ENCODE measurements at places on chromosomes 6 and 20.

DNA sequence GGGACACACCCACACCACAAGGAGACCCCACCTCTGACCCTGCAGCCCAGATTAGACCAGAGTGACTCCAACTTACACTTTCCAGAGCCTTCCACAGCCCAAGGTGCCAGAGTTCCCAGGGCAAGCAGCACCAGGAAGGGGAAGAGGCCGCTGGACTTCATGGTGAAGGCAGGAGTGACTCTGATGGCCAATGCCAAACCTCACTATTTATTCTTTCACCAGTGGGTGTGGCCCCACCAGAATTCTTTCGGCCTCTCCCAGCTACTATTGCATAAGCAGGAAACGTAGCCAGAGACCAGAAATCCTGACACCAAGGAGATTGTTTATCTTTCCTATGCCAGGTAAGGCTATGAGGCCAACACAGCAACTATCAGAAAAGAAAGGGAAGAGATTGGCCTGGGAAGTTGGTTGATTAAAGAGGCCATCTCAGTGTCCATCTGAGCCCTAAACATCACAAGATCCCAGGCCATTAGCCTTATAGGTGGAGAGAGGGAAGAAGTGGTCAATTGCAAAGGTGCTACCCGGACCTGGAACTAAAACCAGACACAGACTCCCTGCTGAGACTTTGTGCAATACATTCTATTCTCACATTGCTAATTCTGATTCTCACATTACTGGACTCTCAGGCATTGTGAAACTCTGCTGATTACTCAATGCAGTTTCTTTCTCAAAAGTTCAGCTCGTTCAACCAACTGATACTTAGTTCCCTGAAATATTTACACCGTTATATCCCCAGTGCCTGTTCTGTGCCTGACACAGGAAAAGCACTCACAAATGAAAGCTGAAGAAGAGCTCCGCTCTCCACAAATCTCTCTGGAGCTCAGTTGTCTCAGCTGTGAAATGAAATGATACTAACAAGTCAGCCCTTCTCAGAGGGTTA lies at the start of gene SLPI:
Gene SLPI, minus strand, starts transcription at position 182 of the 880 bp plus-strand sequence. Its CDS starts 21 bp downstream, at position 161.
- DNase-seq, result no peak

- no peak for DNase-seq
Measured at GRCh38 chr6:108728826-108729225, 119.4 kb upstream of the ARMC2 start.

GRCh38 chr6:40956936-40957335 lies 82.1 kb downstream of the UNC5CL start:
- DNase-seq, result no peak

- no peak for DNase-seq
Measured at GRCh38 chr6:165220045-165220444, 89.4 kb downstream of the C6orf118 start.

DNA sequence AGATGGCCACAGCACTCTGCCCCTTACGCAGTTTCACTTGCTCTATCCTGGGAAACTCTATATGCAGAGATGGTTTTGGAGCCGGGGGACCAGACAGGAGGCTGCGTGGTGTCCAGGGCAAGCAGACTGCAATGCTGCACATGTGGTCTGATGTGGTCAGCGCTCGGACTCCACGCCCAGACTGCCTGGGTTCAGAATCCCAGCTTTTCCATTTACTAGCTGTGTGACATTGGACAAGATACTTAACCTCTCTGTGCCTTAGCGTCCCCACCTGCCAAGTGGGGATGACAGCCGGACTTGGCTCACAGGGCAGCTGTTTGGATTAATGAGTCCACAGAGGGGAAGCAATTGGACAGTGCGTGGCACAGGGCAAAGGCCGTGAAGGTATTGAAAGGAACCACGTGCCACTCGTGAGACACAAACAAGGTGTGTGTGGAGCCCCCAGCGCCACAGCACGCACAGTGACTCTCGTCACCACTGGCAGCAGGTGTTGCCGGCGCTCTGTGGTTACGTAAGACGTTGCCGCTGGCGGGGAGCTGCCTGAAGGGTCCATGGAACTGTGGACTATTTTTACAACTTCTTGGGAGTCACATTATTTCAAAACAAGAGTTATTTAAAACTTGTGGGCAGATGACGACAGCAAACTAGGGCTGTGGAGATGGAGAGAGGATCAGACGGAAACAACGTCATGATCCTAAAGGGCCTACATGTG lies 201.4 kb downstream of the PREX1 start:
- DNase-seq, result no peak

DNA sequence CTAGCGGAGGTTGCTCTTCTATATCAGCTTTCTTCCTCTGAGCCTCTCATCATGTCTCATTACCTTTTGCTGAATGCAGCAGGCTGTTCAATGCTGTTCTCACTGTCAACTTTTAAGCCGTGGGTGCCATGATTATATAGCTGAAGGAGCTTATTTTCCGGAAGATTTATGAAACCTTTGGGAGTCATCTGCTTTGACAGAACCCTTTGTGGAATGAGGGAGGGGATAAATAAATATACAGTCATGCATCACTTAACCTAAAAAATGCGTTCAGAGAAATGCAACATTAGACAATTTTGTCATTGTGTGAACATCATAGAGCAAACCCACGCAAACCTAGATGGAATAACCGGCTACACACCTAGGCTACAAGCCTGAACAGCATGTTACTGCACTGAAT lies 102.2 kb upstream of the AKAP12 start:
- no peak for DNase-seq

GRCh38 chr6:89034586-89035251 lies 45.8 kb upstream of the PNRC1 start:
- no peak for DNase-seq

- DNase-seq, result peak; percentile 63
Measured at GRCh38 chr20:1005452-1006027, 3.4 kb upstream of the RSPO4 start.

DNA sequence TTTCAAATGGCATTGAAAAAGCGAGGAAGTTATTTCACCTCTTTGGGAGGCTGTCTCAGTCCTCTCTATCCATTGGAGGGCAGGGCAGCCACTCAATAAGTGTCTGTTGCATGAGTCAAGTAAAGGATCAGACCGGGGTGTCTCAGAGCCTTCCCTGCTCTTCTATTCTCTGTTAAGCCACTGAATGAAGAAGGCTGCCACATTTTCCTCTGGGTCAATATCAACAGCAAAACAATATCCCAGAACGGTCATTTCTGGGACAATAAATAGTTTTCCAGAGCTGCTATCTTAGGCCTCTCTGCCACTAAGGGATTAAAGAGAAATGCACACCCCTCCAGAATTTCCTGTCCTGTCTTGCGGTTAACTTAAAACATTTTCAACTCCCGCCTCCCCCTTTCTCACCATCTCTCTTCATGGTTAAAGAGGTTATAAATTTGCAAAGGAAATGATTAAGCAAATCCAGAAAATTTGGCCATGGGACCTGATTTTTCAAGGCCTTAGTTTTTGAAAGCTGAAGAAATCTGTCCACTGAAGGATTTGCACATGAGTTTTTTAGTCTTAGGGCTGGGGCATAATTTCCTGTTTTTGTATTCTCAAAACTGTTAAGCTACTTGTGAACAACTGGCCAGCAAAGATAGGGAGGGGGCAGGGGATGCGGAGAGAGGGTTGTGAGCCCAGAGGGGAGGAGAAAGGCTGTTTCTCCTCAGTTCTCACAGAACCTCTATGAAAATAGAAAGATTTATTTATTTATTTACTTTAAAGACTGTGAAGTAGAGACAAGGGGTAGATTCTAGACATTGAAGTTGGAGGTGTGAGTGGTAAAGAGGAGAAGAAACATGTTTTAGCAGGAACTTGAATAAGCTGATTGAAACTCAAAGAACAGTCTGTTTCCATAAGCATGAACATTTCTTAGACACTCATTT lies 135.7 kb downstream of the BCAS1 start:
- DNase-seq, result no peak

DNA sequence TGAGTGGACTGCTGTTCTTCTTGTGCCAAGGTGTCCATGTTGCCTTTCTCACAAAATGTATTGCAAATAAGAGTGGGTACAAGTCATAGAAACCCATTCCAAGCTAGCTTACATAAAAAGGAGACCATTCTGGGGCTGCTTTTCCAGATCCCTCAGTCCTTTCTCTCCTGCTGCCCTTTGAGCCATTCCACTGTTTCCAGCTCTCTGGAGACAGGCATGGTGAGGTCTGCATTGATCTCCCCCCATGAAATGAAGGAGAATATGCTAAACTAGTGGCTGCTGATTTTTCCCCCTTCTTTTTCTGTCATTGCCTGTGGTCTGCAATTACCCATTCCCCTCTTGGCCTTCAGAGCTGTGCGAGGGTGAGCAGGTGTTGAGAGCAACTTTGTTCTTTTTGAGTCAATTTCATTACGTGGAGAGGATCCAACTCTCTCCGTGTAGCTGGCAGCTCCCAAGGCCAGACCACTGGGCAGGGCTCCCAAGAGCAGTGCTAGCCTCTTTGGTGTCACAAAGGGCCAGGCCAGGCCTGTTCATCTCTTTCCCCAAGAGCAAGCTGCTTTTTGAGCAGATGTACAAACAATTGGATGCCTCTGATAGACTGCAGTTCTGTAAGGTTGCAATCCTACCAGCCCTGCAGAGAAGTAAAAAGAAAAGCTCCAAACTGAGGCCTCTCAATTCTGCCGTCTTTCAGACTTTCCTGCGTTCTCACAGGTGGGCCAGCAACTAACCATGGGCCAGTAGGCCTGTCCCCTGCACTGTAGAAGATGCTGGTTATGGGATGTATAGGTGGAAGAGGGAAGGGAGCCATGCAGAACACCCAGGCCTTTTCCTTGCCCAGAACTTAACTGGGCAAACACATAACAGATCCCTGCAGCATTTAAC lies 96.1 kb upstream of the ARMC2 start:
- no peak for DNase-seq

All from HCT116 (cell line).